ENCODE measurements at places on chromosomes 1 and 21.

- no peak for DNase-seq
These were observed at the start of gene PHGDH for GRCh38 chr1:119711804-119712341. Gene PHGDH, plus strand, starts transcription at chr1:119711934. Its CDS starts 89 bp downstream, at chr1:119712023.

GRCh38 chr1:59434336-59434735 is 137.4 kb downstream of the FGGY start:
- no peak for DNase-seq

- no peak for DNase-seq
These were observed 1.1 kb downstream of the C4BPB start for GRCh38 chr1:207089627-207090355.

GRCh38 chr1:184031409-184032107 is 6.0 kb downstream of the COLGALT2 start:
- DNase-seq, result no peak

- DNase-seq, result no peak
These were observed 1.2 kb downstream of the FGGY start for GRCh38 chr1:59298026-59298583.

DNA sequence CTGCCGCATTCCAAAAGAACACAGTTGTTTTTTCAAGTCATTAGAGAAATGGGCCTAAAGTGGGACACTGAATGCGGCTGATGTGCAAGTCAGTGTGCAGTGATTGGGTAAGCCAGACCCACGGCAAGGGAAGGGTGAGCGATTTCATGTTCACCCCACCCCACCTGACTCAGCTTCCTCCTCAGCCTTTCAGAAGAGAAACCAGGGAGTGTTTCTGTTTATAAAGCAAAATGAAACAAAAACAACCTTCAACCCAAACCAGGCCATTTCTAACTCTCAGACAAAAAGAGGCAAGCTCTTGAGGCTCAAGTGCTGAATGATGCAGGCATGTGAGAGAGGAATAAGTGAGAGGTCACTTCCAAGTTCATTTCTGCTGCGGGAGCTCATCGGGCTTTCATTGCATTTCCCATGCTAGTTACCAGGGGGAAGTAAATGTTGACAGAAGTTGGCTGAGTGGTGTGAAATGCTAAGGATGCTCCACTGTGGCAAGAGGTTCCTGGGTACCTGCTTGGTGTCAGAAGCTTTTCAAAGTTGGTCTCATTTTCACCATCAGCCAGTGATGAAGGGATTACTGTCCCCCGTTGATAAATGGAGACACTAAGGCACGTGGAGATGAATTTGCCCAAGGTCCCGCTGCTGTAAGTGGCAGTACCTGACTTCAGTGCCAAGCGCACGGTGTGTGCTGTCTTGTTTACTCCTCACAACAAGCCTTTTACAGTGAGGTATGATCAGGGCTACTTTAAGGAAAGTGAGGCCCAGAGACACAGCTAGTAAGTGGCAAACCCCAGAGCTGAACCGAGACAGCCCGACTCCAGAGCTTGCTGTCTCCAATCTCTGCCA is 29.1 kb downstream of the STPG1 start:
- DNase-seq, result peak; percentile 84

DNA sequence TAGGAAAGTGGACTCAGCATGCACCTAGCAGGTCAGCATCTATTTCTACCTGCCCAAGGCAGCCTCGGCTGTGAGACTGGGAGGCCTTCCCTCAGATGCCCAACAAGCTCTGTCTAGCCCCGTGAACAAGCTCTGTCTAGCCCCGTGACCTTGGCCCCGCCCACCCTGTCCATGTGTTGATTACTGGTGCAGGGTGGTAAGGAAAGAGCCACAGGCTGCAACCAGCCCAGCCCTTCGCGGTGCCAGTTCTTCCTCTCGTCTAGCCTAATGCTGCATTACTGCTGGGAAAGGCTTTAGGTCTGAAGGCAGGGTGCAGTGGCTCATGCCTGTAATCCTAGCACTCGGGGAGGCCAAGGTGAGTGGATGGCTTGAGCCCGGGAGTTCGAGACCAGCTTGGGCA is 2.2 kb downstream of the GPR153 start:
- DNase-seq, result no peak

GRCh38 chr1:245822996-245823395 is 668.2 kb downstream of the KIF26B start:
- DNase-seq, result no peak

GRCh38 chr1:188867614-188868013 is 1610.0 kb downstream of the BRINP3 start:
- DNase-seq, result no peak

DNA sequence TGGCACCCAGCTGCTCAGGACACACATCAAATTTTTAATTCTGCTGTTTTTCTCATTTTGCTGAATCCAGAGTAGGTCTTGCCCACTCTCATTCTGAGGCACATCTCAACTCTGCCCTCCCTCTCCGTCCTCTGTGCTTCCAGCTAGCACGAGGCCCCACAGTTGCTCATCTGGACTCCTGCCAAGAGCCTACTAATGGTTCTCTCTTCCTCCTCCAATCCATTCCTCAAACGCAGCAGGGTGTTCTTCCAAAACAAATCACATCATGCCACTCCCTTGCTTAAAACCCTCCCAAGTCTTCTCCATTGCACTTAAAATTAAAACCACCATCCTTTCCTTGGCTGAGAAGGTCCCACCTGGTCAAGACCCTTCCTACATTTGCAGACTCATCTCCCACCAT is 49.8 kb upstream of the SCAF4 start:
- no peak for DNase-seq

- DNase-seq, result no peak
These were observed 79.7 kb downstream of the SMYD2 start for GRCh38 chr1:214360525-214361164.

DNA sequence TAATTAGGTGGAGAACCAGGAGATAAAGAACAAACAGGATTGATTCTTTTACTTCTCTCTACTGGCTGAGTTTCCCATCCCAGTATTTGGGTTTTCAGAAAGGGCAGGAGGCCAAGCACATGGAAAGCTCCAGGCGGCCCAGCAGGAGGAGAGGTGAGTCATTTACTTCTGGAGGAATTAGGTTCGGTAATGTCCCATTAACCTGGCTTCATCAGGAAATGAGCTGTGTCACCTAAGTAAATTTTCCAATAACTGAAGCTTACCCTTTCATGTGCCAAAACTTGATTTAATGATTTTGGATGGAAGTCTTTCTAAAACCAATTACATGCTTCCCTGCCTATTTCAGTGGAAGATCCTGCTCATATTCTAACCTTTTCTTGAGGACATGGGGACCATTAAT is 257.6 kb upstream of the USP24 start:
- DNase-seq, result no peak

DNA sequence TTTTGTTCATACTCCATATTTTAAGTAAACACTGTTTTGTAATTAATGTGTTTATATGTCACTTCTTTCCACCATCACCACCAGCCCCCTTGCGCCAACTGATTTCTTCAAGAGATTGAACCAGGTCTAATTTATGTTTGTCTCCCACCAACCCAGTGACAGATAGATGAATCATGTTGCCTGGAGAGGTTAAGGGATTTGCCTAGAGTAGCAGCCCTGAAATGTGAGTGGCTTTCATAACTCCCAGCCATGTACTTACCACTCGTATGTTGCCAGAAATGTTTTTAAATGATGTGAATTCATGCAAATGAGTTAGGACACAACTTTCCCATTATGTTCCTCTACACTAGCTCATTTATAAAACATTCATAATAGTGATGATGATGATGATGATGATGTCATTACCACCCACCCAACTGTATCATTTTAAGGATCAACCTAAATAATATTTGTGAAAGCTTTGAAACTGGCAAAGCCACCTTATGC is 86.9 kb downstream of the LRRC8D start:
- no peak for DNase-seq

- DNase-seq, result no peak
These were observed 46.2 kb downstream of the GPR3 start for GRCh38 chr1:27438621-27439061.

GRCh38 chr1:48757363-48757762 is 19.3 kb downstream of the BEND5 start:
- DNase-seq, result no peak

GRCh38 chr1:211328866-211329475 is 2.3 kb downstream of the TRAF5 start:
- no peak for DNase-seq

DNA sequence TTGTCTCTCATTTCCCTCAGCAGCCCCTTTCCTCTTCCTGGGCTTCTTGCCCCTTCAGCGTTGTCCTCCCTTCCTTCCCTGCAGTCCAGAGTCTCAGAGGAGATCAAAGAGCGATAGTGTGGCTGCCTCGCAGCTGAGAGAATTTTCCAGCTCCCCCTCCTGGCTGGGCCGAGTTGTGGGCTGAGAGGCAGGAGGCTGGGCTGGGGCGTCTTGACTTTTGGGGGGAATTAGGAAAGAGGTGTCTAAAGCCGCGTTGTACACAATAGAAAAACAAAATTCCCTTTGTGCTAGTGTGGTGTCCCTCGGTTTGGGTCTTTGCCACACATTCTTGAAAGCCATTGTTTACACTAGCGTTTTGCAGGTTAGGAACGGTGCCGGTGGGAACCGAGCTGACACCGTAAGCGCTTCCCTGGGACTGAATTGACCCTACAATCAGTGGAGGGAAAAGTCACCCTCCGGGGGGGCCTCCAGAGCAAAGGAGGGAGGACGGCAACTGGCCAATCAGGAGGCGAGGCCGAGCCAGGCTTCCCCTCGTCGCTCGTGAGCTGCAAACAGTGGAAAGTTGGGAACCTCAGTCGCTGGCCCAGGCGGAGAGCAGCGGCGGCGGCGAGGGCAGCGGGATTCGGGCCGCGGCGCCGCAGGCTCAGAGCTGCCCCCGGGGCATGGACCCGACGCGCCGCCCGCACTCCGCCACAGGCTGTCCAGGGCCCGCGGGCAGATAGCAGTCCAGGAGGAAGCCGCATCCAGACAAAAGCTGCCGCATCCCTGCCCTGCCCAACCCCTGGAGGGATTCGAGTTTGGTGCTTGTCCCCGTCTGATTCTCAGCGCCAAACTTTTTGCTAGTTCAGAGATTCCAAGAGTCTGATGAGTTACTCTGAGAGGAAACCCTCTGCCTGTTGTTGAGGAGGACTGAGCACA is at the start of gene HMCN1:
TSS of gene HMCN1 (plus strand) at position 574 of the 918 bp plus-strand sequence. CDS start 389 bp downstream, outside the sequence.
- DNase-seq, result peak; percentile 85

GRCh38 chr1:112935461-112936111 is 20.4 kb downstream of the SLC16A1 start:
- no peak for DNase-seq

DNA sequence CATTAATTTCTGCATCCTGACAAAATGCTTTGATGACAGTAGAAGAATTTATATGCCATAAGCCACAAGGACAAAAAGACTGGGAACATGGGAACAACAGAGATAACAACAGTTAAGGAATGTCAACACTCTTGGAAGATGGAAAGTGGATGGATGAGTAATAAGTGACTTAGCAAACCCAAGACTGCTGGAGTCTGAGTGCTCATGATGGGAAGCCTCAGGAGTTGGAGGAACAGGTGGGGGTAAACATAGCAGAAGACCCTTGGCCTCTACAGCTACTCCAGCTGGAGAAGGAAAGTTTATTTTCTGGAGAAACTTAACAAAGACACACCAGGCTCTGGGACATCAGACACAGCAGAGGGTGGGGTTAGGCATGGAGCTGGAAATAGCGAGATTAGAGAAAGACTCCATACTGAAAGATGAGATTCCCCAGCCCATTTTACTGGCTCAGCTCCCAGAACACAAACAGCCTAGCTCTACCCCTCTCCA is 13.6 kb downstream of the G0S2 start:
- no peak for DNase-seq

DNA sequence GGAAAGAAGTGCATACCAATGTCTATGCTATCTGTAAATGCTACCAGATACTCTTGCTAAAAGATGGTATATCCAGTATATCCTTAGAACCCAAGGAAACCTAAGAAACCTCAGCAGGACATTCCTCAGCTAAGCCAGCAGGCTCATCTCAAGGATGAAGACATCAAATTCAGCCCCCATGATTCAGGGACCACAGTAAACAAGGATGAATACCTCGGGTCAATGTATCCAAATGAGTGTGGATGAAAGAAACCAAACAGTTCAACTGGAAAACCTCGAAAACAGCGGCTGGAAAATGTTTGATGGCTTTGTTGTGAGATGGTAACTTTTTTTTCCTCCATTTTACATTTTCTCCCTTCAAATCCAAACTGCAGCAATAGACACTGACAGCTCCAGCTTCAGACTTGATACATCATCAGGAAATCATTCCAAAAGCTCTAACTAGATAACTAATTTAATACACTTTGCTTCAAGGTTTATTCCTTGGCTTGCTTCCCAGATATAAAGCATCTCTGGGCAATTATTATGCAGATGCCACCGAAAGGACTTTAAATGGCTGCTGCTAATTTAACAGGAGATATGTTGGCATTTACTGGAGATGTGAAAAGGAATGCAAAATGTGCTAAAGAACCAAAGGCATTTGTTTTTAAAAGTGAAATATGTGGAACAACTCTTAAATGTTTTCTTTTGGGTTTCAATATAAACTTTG is 73.6 kb downstream of the SMYD2 start:
- no peak for DNase-seq

DNA sequence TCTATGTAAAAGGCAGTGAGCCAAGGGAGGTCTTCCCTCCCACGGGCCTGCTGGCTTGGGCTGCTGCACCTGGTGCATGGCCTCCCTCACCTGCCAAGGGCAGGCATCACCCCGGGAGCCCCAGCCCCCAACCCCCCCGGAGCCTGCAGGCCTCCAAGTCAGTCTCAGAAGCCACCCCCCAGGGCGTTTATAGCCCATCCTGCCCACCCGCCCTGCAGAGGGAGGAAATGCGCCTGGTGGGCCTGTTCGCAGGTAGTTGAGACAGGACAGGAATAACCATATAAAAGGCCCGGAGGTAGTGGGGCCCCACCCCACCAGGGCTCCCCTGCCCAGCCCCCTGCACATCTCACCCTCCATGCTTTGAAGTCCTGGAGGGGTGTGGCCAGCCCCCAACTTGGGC is 18.2 kb upstream of the ARF1 start:
- DNase-seq, result no peak

DNA sequence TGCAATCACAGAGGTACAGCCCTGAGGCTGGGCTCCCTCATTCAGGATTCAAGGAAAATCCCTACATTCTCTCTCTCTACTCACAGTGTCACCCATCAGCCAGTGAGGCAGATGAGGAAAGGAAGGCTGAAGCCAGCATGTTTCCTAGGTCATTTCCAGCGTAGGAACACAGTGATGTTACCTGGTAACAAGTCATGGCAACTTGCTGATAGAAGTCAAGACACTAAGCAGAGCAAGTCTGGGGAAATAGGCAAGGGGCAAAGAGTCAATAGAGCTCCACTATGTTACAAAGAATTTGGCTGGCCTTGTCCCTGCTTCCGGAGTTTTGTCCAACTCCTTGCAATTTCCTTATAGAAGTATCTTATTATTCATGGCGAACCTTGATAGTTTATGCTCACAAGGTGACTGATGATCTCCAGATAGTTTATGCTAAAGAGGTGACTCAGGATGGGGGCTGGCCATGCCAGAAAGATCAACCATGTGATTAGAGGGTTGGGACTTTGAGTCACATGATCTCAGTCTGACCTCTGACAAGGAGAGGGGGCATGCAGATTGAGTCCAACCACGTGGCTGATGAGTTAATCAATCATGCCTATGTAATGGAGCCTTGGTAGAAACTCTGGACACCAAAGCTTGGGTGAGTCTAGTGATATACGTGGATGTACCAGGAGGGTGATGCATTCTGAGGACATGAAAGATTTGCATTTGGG is 51.1 kb downstream of the SUSD4 start:
- DNase-seq, result no peak

GRCh38 chr1:244796719-244797406 is 38.6 kb upstream of the COX20 start:
- no peak for DNase-seq

- DNase-seq, result no peak
These were observed 17.5 kb upstream of the PRDM2 start for GRCh38 chr1:13682444-13682843.

- DNase-seq, result no peak
These were observed 42.3 kb downstream of the NVL start for GRCh38 chr1:224287714-224288113.

GRCh38 chr1:107342316-107342715 is 201.5 kb downstream of the NTNG1 start:
- DNase-seq, result no peak

Data from cardiac septum (tissue), 1 donor.